ENCODE measurements at places on chromosomes 6 and 20.

GRCh38 chr6:150204705-150205472 is 62.0 kb downstream of the PPP1R14C start:
- DNase-seq, result no peak

DNA sequence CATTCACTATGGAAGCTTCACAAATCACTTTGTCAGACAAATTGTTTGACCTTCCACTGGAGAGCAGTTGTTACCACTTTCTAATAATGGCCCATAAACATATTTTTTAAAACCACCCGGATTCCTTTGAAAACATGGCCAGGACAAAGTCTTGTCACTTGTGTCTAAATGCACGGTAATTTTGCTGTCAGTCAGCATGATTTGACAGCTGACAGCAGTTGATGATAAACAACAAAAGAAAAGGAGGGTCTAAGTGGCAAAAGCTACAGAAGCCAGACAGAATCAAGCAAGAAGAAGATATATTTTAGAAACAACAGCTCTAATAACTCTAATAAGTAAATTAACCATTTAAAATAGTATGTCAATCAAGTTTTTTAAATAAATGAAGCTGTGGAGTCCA is 27.7 kb upstream of the CARMIL1 start:
- peak; percentile 14 for DNase-seq

GRCh38 chr6:153941768-153942167 is 97.3 kb upstream of the OPRM1 start:
- DNase-seq, result no peak

DNA sequence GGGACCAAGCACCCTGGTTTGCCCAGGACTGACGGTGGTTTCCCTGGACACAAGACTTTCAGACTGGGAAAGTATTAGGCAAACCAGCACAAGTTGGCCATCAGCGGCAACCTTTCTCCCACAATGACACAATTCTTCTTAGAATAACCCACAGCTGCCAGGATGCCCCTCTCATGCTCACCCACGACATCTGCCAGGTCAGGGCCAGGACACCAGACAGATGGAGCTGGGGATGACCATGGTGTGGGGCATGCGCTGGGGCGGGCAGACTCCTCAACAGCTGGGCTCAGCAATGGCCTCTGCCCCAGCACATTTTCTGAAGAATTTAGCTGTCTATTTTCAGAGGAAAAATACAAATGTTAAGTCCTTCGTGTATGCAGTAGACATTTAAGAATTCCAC is 226.4 kb downstream of the FNDC1 start:
- no peak for DNase-seq

DNA sequence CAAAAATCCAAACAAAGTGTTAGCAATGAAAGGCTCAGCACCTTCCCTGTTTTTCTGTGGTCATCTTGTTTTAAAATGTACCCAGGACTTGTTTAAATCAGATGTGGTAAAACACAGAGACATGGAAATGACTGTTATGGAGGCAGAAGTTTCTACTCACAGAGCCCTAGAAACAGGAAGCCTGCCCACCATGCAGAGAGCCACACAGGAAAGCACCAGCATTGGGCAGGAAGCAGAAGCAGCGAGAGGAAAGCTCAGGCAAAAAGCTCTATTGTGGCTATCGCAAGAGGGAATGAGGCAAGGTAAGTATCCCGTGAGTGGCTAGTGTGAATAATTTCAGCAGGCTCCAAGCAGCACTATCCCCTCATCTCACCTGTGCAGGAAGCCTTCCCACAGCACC is 42.8 kb downstream of the GPR6 start:
- no peak for DNase-seq

All from NCI-H748 treated with DMSO at 0.1 percent for 48 hours (cell line).